ENCODE measurements at places on chromosomes 5 and 9.

DNA sequence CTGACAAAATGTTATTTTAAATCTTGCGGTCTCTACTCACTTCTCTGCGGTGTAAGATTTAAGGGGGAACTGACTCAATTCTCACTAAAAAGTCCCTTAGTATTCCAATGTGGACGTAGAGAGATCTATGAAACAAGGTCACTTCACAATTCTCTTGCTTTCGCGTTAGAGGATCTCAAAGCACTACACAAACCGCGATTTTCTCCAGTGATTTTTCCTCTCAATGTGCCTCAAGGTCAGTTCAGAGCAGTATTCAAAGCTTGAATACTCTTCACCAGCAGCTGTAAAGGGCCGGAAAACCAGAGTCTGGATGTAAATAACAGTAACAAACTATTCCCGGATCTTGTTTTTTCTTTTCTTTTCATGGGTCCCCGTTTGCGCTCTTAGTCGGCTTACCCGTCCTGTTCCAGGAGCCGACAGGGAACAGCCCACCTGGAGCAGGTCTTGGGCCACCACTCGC lies 128.2 kb downstream of the TMEM161B start:
- no peak for DNase-seq

DNA sequence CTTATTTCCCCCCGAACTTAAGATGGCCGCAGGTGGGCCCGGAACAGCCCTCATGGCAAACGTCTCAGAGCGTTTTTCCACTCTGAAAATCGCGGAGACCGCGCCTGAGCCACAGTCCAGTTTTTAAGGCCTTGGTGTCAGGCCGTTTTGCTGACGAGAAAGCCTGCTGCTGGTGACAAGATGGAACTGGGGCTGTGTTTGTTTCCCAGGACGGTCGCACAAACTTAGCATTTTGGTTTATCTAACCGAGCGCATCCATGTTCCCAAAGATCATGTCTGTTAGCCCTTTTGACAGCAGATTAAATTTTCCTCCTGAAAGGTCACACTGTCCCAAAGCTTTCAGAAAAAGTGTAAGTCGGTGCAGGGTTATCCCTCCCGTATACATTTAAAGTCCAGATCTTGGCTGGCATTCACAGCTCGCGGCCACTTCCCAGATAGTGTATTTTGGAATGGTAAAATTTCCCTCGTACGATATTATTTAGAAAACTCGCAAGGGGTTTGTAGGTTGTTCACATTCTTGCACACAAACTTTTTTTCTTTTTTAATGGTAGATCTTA lies 812 bp downstream of the SREK1 start:
- DNase-seq: no peak

- peak; percentile 66 for DNase-seq
These were observed 94.4 kb upstream of the ITGA1 start for GRCh38 chr5:52693280-52693679.

DNA sequence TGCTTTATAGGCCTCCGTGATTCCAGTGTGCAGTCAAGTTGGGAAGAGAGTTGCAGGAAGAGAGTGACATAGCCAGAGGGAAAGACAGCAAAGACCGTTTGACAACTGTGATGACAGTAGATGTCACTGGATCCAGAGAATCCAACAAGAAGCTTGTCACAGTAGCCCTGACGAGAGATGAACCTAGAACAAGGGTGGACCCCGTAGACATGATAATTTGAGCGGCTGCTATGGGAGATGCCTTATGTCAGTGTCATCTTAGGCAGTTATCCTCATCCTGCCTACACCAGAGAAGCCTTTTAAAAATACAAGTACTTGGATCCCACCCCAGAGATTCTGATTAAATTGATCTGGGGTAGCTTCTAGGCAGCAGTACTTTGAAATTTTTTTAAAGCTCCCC lies 125.4 kb downstream of the AOPEP start:
- no peak for DNase-seq

All from right cardiac atrium (tissue), 5 donors.